ENCODE measurements at places on chromosomes 11 and 22.

DNA sequence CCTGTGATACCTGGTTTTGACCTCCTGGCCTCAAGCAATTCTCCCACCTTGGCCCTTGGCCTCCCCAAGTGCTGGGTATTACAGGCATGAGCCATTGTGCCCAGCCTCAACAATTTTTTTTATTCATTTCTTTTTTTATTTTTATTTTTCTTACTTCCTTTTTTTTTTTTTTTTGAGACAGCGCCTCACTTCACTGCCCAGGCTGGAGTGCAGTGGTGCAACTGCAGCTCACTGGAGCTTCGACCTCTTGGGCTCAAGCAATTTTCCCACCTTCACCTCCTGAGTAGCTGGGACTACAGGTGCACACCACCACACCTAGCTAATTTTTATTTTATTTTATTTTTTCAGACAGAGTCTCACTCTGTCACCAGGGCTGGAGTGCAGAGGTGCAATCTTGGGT is 25.5 kb upstream of the CECR2 start:
- DNase-seq = no peak

DNA sequence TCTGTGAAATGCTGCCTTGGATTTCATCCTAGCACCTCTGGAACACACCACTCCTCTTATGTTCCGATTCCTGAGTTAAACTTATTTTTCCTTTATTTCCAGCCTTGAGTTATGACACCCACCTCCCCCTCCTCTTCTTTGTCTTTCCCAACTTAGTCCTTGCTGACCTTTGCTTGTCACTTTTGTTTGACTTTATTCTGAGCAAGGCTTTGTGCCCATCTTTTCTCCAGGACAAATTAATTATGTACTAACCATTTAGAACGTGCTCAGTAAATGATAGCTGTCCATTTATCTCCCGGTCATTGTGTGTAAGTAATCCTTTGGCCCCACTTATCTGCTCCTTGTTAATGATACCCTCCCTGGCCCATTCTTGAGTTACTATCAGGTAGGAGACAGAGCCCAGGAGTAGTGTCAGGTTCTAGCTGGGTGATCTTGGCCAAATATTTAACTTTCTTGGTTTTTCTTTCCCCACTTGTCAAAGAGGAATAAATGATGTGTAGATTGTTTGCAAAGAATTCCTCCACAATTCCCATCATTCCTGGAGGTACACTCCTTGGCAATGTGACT is 44.2 kb downstream of the EXPH5 start:
- DNase-seq = no peak

GRCh38 chr11:12792590-12792989 is 118.4 kb downstream of the TEAD1 start:
- no peak for DNase-seq

DNA sequence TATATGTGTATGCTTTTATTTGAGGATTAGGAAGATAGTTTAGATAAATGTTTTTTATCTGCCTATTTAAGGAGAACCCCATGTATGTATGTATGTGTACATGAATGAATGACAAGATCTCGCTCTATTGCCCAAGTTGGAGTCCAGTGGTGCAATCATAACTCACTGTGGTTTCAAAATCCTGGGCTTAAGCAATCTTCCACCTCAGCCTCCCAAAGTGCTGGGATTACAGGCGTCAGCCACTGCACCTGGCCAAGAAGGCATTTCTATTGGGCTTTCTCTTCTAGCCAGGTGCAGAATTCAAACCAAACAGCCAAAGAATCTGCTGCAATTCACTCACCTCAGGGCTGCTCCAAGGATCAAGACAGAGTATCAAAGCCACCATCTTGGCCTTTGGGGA is 25.5 kb upstream of the DGKZ start:
- no peak for DNase-seq

DNA sequence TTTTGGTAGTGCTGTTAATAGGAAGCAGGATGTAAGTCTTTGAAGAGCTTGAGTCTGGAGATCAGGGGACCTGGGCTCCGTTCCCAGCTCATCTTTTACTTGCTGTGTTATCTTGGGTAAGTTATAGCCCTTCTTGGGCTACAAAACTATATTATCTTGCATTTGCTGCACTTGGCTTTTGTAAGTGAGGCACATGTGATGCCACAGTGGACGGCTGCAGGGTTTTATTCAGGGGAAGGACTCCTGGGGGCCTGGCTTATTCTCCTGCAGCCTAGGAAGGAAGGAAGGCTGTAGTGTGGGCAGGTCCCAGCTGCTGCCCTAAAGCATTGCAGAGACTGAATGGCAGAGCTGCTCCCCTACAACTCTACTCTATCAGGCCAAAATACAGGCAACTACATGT is 6.4 kb downstream of the CD82 start:
- DNase-seq = no peak

- DNase-seq = no peak
Observed at GRCh38 chr11:105111145-105111944, 28.2 kb downstream of the CARD18 start.

Measured in SW 1271 (cell line).